Activated T-helper 17 cell treated with anti-CD3 and anti-CD28 coated beads, Interleukin-2, amount 50 U/mL, for 72 hours (primary cell): ENCODE measurements at places on chromosomes 7 and 10. TPM values are rescaled to one million over a fixed set of nuclear protein-coding genes. Genes with fewer than 3 reads are reported as not detected.
A peak's percentile ranks its signal among the peaks of the same experiment; 100 is the strongest.

Gene PIP
- not detected for total RNA-seq

DNA sequence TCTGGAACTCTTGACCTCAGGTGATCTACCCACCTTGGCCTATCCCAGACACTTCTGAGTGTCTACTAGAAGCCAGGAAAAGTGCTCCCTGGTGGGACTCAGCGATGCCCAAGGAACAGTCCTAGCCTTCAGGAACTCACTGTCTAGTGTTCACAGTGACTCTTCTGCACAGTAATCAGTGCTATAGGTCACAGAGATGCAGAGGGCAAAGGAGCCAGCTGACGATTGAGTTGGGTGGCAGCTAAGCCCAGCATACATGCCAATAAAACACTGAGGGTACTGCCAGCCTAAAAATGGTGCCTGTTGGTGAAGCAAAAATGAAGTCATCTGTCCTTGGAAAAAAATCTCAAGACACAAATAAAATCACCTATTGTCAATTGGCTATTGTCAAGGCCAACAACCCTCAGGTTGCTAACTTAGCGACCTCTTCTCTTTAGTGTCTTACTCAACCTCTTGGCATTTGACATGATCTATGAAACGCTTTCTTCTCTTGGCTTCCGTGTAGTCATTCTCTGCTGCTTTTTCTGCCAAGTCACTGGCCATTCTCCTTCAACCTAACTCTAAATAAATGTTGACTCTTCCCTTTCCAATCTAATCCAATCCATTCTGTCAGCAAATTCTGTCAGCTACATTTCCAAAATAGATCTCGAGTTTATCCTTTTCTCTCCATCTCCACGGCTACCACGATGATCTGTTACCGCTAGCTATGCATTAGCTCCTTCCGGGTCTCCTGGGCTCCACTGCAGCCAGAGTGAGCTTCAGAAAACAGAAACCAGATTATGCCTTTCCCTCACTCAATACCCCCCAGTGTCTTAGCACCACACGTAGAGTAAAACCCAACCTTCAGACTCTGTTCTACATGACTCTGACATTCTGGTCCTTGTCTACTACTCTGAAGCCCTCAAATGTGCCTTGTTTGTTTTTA, 99.2 kb downstream of the ATXN7L1 start:
- no peaks in the 10 kb centered on the region for H3K36me3 ChIP-seq
- no peak overlapping the region for H3K27ac ChIP-seq
- H3K4me3 ChIP-seq = no peak overlapping the region

Gene LIPF
- not detected for total RNA-seq

- H3K4me1 ChIP-seq = peaks cover 8% of the 10 kb centered on the region
- ATAC-seq = no peak
- peaks cover 4% of the 10 kb centered on the region for H3K36me3 ChIP-seq
- H3K27ac ChIP-seq = no peak overlapping the region
- H3K27me3 ChIP-seq = no peaks in the 10 kb centered on the region
Measured at GRCh38 chr10:124045276-124045675, 48.1 kb downstream of the CHST15 start.

GRCh38 chr10:130769146-130770017, 542.1 kb downstream of the TCERG1L start:
- H3K36me3 ChIP-seq = no peaks in the 10 kb centered on the region
- no peak overlapping the region for H3K27ac ChIP-seq
- ATAC-seq = no peak

Gene CAPZA2
- 181 TPM for total RNA-seq

- peak; percentile 95 for ATAC-seq
- peak overlapping the region; percentile 57 for H3K4me3 ChIP-seq
- H3K27ac ChIP-seq = peak overlapping the region; percentile 49
- H3K36me3 ChIP-seq = peaks cover 74% of the 10 kb centered on the region
- peaks cover 10% of the 10 kb centered on the region for H3K4me1 ChIP-seq
Measured at GRCh38 chr10:75165684-75166622, 44.6 kb upstream of the VDAC2 start.

- peak; percentile 62 for ATAC-seq
- H3K27me3 ChIP-seq = no peaks in the 10 kb centered on the region
- H3K27ac ChIP-seq = peak overlapping the region; percentile 94
- H3K4me3 ChIP-seq = peak overlapping the region; percentile 93
Measured at GRCh38 chr10:27242951-27243551, 2.5 kb upstream of the ACBD5 start.

- H3K27ac ChIP-seq = no peak overlapping the region
- H3K36me3 ChIP-seq = no peaks in the 10 kb centered on the region
- no peaks in the 10 kb centered on the region for H3K27me3 ChIP-seq
- H3K4me1 ChIP-seq = no peaks in the 10 kb centered on the region
- ATAC-seq = no peak
Measured at GRCh38 chr7:136953386-136953785, 84.9 kb downstream of the CHRM2 start.
